Upper lobe of left lung (tissue), 6 donors: ENCODE measurements at places on chromosomes 4 and X. TPM values are rescaled to one million over a fixed set of nuclear protein-coding genes. Genes with fewer than 3 reads are reported as not detected.

The RAB41 gene
- not detected for total RNA-seq

The TAF7L gene
- total RNA-seq, result not detected

The ELOVL6 gene
- total RNA-seq, result 2.1 TPM

The JCHAIN gene
- total RNA-seq, result 12.6 TPM

GRCh38 chr4:81508411-81509185 is 36.9 kb upstream of the RASGEF1B start:
- H3K27ac ChIP-seq, result peak overlapping the region; percentile 72
- H3K27me3 ChIP-seq, result no peaks in the 10 kb centered on the region
- no peak overlapping the region for H3K4me3 ChIP-seq
- DNase-seq, result no peak
- H3K36me3 ChIP-seq, result no peaks in the 10 kb centered on the region

DNA sequence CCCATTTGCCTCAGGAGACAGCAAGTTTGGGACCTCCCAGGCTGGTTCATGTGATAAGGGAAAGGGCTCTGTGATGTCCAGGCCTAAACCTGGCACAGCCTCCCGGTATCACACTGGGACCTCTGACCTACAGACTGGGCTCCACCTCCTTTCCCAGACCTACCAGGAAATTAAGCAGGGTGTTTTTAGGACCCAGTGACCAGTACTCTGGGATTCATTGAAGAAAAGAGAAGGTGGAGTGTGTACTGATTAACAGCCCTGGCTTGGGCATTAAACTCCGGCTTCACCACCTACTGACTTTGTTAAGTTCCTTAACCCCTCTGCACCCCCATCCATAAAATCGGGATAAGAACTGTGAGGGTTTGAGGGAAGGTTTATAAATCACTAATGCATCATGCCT is 28.6 kb downstream of the ASB9 start:
- H3K27ac ChIP-seq, result no peak overlapping the region
- H3K36me3 ChIP-seq, result no peaks in the 10 kb centered on the region
- H3K4me1 ChIP-seq, result no peaks in the 10 kb centered on the region
- no peak overlapping the region for H3K4me3 ChIP-seq

GRCh38 chr4:94403751-94404150 is 48.0 kb upstream of the PDLIM5 start:
- DNase-seq, result no peak
- no peak overlapping the region for H3K27ac ChIP-seq
- no peak overlapping the region for H3K4me3 ChIP-seq
- H3K36me3 ChIP-seq, result no peaks in the 10 kb centered on the region
- no peaks in the 10 kb centered on the region for H3K27me3 ChIP-seq
- H3K4me1 ChIP-seq, result no peaks in the 10 kb centered on the region

DNA sequence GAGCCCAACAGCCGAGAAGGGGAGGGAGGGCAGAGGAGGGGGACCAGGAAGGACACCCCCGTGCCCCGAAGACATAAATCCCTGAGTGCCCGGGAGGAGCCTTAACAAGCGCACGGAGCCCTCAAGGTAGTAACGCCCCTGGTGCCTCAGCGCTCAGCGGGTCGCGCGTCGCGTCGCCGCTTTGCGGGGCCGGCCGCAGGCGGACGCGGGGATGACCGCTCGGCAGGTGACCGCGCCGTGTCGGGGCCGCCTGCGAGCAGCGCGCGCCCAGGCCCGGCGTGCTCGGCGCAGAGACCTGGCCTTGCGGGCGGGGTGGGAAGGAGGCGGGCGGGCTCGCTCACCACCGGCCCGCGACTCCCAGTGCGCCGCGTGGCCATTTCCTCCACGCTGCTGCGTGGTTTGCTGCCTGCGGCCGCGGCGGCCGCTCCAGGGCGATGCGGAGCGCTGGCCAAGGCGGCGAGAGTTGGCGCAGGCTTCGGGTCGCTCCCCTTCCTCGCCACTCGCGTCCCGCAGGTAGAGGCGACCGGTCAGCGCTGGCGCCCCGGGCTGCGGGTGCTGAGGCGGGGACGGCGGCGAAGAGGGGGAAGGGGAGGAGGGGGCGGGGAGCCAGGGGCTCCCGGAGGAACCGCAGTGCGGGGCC is 632 bp downstream of the CCSER1 start:
- no peaks in the 10 kb centered on the region for H3K27me3 ChIP-seq
- H3K36me3 ChIP-seq, result no peaks in the 10 kb centered on the region
- H3K4me3 ChIP-seq, result peak overlapping the region; percentile 74
- peaks cover 6% of the 10 kb centered on the region for H3K4me1 ChIP-seq
- H3K27ac ChIP-seq, result peak overlapping the region; percentile 75

GRCh38 chrX:121122332-121122731 is 74.9 kb downstream of the GLUD2 start:
- no peak for DNase-seq
- H3K36me3 ChIP-seq, result no peaks in the 10 kb centered on the region
- no peak overlapping the region for H3K4me3 ChIP-seq
- no peaks in the 10 kb centered on the region for H3K27me3 ChIP-seq
- no peak overlapping the region for H3K27ac ChIP-seq

DNA sequence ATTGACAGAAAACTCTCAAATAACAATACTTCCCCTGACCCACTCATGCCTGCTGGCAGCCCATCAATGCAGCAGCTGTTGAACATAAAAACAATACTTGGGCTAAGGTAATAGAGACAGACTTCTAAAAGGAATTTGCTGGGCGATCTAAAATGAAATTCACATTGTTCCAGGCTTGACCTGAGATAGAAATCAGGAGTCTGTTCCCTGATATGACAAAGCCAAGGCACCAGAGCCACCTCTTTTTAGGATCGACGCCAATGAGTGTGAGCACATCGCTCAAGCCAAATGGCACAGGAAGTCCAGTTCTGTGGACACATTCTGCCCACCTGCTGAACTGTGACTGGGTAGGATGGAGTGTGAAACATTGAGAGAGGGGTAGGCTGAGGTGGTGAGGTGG is 4.9 kb downstream of the SEPTIN11 start:
- no peaks in the 10 kb centered on the region for H3K27me3 ChIP-seq
- no peak overlapping the region for H3K27ac ChIP-seq
- H3K4me3 ChIP-seq, result no peak overlapping the region
- no peak for DNase-seq
- peaks cover 24% of the 10 kb centered on the region for H3K4me1 ChIP-seq

- H3K27ac ChIP-seq, result peak within 1 kb of the TSS; percentile 39
- DNase-seq, result no peak
- no peaks in the 10 kb centered on the region for H3K36me3 ChIP-seq
- H3K27me3 ChIP-seq, result no peaks in the 10 kb centered on the region
Observed at GRCh38 chrX:78327370-78328086, at the start of gene CYSLTR1. TSS of gene CYSLTR1 (minus strand) at chrX:78327611. CDS start at chrX:78273746, 53,865 bp downstream.

DNA sequence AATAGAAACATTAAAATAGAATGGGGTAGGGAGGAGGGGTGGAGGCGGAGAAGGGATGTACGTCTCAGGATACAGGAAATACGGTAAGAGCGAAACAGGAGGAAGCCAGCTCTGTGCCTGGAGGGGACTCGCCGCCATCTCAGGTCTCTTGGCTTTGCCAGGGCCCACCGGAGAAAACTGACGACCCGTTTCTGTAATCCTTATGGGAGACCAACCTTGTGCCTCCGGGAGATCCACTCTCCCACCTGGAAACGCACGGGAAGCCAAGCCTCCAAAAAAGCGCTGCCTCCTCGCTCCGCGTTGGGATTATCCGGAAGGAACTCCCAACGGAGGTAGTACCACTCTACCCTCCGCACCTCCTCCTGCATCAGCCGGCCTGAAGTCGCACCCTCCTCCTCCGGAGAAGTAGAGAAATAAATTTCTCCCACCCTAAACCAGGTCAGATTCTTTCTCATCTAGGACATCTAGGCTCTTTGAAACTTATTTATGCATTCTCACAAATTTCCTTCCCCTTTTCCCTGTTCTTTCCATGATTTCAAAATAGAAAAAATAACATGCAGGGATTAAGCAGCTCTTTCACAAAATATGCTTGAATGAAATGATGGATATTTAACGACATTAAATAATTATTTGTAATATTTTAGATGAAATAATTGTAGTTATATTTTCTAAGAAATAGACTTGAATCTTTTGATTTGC is at the start of gene NBDY:
NBDY (plus strand) TSS at position 92 of the 699 bp plus-strand sequence; CDS start at position 203, 111 bp downstream.
- no peaks in the 10 kb centered on the region for H3K4me1 ChIP-seq
- H3K4me3 ChIP-seq, result peak within 1 kb of the TSS; percentile 62
- H3K27me3 ChIP-seq, result no peaks in the 10 kb centered on the region
- no peak for DNase-seq
- H3K27ac ChIP-seq, result peak within 1 kb of the TSS; percentile 76
- no peaks in the 10 kb centered on the region for H3K36me3 ChIP-seq

- peaks cover 25% of the 10 kb centered on the region for H3K4me1 ChIP-seq
- no peak overlapping the region for H3K4me3 ChIP-seq
- peaks cover 8% of the 10 kb centered on the region for H3K36me3 ChIP-seq
- H3K27me3 ChIP-seq, result no peaks in the 10 kb centered on the region
- DNase-seq, result peak; percentile 41
- H3K27ac ChIP-seq, result peak overlapping the region; percentile 26
Observed at GRCh38 chr4:98446499-98447375, 185.6 kb downstream of the RAP1GDS1 start.
